ENCODE measurements at places on chromosomes 11 and 22.

GRCh38 chr22:33088418-33088817 is 30.2 kb upstream of the SYN3 start:
- DNase-seq, result no peak

- DNase-seq, result no peak
Observed at GRCh38 chr22:28408709-28409108, 270.9 kb downstream of the TTC28 start.

GRCh38 chr22:26172389-26172990 is 3.2 kb downstream of the SEZ6L start:
- DNase-seq, result peak; percentile 57

DNA sequence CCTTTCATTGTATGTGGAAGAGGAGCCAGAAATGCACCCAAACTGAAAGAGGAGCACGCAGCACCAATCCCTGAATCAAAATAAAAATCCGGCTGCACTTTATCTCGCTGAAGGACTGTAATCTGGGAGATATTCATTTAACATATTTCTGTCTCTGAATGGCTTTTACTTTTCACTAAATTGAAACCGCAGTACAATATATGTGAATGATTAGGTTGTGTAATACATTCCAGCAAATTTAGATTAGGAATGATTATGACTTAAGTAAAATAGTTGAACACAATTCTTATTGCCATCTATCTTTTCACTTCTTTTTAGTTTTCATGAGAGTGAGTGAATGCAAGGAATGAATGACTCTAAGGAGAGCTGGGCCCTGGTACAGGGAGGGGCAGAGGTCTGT is 232.1 kb downstream of the ST3GAL4 start:
- DNase-seq, result no peak

Data from GM12865 (cell line).